Germinal center (tissue), 1 donor: ENCODE measurements at places on chromosomes 3 and 15.
A peak's percentile ranks its signal among the peaks of the same experiment; 100 is the strongest.

GRCh38 chr3:21654662-21655061 is 96.3 kb downstream of the ZNF385D start:
- DNase-seq = no peak

- DNase-seq = no peak
These were observed 71.5 kb upstream of the KLF13 start for GRCh38 chr15:31255176-31255510.

GRCh38 chr3:29011966-29012365 is 268.9 kb upstream of the RBMS3 start:
- no peak for DNase-seq

GRCh38 chr3:48425281-48425812 is 4.5 kb downstream of the PLXNB1 start:
- no peak for DNase-seq

DNA sequence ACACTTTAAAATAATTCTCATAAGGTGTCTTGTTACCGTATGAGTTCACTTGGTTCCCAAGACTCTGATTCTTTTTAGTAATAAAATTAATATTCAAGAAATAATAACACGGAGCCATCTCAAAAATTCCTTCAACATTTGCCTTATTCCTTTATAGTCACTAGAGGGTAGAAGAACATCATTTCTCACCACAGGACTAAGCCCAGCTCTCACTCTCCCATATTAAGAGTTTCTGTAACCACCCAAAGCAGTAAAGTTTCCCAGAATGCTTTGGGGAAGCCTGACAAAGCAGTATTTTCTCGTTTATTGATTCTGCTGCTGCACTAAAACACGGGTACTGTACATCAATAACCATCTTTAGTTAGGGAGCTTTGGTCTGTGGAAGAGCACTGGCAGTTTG is 114.9 kb downstream of the MCTP2 start:
- no peak for DNase-seq

DNA sequence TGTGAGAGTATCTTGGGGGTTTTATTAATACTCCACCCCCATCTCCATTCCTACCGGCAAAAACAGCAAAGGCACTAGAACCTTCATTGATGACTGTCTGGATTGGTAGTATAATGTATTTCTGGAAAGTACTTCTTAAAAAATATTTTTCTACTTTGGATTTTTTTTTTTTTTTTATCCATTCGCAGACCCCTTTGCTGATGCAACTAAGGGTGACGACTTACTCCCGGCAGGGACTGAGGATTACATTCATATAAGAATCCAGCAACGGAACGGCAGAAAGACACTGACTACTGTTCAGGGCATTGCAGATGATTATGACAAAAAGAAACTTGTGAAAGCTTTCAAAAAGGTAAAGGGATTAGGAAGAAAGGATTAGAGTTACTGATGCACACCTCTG is 1.2 kb downstream of the EIF1B start:
- DNase-seq = no peak

GRCh38 chr3:169506956-169507355 is 156.6 kb downstream of the MECOM start:
- DNase-seq = no peak

GRCh38 chr3:183277260-183277659 is 24.2 kb downstream of the B3GNT5 start:
- no peak for DNase-seq

DNA sequence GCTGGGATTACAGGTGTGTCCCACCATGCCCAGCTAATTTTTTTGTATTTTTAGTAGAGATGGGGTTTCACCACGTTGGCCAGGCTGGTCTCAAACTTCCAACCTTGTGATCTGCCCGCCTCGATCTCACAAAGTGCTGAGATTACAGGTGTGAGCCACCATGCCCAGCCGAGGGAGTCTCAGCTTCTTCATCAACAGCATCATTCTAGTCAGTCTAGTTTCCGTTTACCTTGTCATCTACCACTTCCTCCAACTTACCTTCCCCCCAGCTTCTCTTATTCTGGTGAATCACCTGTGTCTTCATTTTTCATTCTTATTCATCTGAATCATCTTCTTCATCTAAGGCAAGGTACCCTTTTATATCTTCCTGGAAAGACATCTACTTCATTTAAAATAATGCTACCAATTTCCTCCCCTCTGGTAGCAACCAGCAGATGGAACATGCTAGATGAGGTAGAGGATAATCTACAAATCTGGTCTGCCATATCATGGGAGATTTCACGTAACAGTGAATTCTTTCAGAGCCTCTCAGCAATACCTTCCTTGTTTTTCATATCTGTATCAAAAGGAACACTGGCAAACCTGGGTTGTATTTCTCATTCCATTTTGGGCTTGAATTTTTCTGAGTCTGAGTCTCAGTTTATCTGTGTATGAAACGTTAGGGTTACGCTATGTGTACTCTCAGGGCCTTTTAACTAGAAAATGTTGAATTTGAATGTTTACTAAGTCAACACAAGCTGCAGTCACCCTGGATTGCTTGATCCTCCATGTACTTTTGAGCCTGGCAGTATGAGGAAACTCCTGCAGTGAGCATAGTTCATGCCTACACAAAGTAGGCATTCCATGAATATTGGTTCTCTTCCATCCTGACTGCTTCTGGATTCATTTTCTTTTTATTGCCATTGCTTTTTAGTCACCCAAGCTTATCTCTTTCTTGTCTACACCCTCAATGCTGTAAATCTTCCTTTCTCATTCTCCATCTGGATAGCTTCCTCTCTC is 16.8 kb downstream of the LPP start:
- no peak for DNase-seq

GRCh38 chr3:196868297-196868661 is 559 bp downstream of the SENP5 start:
- peak; percentile 12 for DNase-seq

- no peak for DNase-seq
These were observed 115.2 kb upstream of the STT3B start for GRCh38 chr3:31417486-31417885.

GRCh38 chr3:170499562-170500156 is 81.0 kb downstream of the CLDN11 start:
- peak; percentile 14 for DNase-seq

DNA sequence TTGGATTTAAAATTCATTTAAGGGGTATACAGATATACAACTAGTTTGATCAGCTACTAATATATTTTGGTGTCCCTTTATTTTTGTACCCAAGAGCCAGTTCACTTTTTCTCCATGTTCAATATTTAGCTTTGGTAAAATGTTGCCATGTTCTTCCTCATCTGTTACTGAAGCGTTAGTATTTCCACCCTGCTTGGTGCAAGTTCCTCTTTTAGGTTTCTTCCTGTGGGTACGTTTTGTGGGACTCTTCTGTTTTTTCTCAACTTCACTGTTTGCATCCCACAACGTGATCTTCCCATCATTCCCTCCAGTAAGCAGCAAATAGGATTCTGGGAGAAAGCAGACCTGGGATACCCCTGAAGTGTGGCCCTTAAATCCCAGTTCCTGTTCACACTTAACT is 14.1 kb downstream of the WDR53 start:
- DNase-seq = peak; percentile 27

- DNase-seq = no peak
These were observed 23.8 kb downstream of the CYFIP1 start for GRCh38 chr15:22956257-22956977.

GRCh38 chr15:32676169-32676568 is 34.7 kb downstream of the SCG5 start:
- DNase-seq = no peak

DNA sequence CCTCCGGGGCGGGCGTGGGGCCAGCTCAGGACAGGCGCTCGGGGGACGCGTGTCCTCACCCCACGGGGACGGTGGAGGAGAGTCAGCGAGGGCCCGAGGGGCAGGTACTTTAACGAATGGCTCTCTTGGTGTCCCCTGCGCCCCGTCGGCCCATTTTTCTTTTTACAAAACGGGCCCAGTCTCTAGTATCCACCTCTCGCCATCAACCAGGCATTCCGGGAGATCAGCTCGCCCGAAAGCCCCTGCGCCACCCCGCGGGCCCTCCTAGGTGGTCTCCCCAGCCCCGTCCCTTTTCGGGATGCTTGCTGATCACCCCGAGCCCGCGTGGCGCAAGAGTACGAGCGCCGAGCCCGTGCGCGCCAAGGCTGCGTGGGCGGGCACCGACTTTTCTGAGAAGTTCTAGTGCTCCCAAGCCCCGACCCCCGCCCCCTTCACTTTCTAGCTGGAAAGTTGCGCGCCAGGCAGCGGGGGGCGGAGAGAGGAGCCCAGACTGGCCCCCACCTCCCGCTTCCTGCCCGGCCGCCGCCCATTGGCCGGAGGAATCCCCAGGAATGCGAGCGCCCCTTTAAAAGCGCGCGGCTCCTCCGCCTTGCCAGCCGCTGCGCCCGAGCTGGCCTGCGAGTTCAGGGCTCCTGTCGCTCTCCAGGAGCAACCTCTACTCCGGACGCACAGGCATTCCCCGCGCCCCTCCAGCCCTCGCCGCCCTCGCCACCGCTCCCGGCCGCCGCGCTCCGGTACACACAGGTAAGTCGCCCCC is at the start of gene THBS1:
Gene THBS1, plus strand, starts transcription at position 595 of the 757 bp plus-strand sequence. CDS start 779 bp downstream, outside the sequence.
- DNase-seq = no peak

DNA sequence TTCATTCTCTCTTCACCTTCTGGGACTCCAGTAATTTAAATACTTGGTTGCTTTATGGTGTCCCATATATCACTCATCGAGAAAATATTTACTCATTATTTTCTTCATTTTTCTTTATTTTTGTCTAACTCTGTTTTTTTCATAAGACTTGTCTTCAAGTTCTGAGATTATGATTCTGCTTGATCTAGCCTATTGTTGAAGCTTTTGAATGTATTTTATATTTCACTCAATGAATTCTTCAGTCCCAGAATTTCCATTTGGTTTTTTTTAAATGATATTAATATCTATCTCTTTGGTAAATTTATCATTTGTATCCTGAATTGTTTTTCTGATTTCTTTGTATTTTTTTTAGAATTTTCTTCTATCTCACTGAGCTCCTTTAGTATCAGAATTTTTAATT is 117.0 kb downstream of the LRRK1 start:
- no peak for DNase-seq

DNA sequence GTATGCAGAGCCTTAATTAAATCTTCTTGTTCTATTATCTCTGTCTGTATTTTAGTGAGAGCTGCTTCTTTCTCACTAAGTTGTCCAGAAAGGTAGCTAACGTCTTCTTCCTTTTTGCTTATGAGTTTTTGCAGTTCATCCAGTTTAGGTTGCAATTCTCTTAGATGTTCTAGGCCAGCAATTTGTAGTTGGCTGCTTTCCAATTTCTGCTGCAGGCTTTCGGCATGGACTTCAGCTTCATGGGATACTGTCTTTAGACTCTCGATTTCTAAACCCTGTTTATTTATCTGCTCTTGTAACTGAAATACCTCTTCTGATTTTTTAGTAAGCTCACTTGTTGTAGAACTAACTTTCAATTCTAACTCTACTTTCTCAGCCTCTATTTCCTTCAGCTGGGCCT is 35.5 kb upstream of the HCLS1 start:
- no peak for DNase-seq

- DNase-seq = no peak
These were observed 517.2 kb downstream of the FOXP1 start for GRCh38 chr3:71066356-71066755.

- no peak for DNase-seq
These were observed at the start of gene STRA6 for GRCh38 chr15:74202452-74203401. Gene STRA6 (minus strand): TSS chr15:74202787. CDS start chr15:74202267, 520 bp downstream.

GRCh38 chr3:30671527-30672286 is 65.3 kb downstream of the TGFBR2 start:
- DNase-seq = no peak

DNA sequence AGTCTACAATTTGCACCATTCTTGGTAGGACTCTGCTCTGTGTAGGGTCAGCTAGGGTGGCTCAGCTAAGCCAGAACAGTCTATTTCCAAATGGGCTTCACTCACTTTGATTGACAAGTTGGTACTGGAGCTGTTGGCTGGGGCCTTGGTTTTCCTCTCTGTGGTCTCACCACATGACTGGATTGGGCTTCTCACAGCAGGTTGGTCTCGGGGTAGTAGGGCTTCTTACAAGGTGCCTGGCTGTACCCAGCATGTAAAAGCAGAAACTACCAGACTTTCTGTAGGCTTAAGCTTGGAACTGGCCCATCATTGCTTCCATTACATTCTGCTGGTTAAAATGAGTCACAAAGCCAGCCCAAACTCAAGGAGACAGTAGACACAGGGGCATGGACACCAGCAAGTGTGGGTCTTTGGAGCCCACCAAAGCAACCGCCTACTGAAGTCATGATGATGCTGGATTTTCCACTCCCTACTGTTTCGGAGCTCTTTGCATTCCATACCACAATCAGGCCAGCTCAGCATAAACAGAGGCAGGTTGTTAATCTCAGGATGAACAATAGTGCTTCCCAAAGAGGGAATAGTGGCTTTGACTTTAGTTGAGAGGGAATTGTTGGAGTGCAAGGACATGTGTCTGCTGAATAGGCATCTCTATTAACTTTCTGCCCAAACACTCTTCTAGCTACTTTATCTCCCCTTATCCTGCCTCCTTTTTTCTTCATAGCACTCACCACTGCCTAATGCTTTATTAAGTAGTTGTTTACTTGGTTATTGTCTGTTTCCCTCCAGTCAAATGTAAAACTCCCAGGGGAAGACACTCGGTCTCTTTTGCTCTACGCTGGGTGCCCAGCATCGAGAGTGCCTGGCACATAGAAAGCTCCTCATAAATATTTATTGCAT is 78.0 kb upstream of the RARB start:
- DNase-seq = no peak

GRCh38 chr3:48475188-48475587 is 28.7 kb downstream of the ATRIP start:
- DNase-seq = no peak

GRCh38 chr3:143686638-143687197 is 161.6 kb downstream of the SLC9A9 start:
- no peak for DNase-seq

DNA sequence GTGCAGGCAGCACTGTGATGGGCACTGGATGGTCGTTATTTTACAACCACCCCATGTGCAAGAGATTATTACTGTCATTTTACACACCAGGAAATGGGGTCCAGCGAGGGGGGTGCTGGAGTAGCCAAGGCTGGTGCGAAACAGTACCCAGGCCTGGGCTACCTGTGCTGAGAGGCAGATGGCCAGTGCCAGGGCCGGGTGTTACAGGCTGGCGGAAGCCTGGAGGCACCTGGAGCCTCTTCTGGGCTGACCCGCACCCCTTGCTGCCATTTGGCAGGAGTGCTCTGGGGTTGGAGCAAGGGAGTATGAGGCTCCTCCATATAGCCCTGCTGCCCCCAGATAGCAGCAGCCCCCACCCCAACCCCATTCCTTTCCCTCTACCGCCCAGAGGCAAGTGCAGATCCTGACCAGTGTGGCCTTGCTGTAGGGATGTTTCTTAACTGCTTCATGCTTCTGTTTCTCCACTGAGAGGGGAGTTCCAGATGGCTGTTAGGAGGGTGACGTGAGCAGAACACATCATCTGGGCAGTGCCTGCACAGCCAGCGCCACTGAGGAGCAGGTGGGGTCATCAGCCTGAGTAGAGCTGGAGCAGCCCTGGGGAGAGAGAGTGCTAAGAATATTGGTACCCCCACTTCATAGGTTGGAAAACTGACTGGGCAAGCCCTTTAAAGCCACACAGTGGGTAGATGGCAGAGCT is 15.3 kb downstream of the SNX33 start:
- DNase-seq = no peak

- no peak for DNase-seq
These were observed 39.9 kb upstream of the LDHAL6B start for GRCh38 chr15:59166601-59167265.

GRCh38 chr15:39623529-39623931 is 42.7 kb downstream of the THBS1 start:
- DNase-seq = no peak
